ENCODE measurements at places on chromosomes 13 and 19.

- no peak for DNase-seq
These were observed 228.5 kb upstream of the ARGLU1 start for GRCh38 chr13:106796280-106797047.

GRCh38 chr19:40365613-40366401 is 17.3 kb downstream of the PLD3 start:
- no peak for DNase-seq

DNA sequence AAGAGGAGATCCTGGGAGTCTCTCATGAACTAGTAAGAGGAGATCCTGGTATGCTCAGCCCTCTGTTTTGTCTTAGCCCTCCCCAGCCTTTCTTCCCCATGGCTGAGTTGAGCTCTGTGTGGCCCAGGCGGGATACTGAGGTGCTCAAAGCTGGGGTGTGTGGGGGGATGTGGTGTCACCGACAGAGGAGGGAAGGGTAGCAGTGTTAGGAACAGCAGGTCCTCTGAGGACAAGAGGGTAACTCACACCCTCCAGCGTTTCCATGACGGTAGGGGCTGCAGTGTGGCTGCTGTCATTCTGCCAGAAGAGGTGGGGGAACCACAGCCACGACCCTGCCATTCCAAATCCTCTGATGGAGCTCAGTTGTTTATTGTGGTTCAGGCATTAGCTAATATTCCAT is 691 bp downstream of the KIR2DL4 start:
- DNase-seq: no peak

GRCh38 chr13:50715402-50716146 is 127.9 kb downstream of the DLEU7 start:
- DNase-seq: no peak

DNA sequence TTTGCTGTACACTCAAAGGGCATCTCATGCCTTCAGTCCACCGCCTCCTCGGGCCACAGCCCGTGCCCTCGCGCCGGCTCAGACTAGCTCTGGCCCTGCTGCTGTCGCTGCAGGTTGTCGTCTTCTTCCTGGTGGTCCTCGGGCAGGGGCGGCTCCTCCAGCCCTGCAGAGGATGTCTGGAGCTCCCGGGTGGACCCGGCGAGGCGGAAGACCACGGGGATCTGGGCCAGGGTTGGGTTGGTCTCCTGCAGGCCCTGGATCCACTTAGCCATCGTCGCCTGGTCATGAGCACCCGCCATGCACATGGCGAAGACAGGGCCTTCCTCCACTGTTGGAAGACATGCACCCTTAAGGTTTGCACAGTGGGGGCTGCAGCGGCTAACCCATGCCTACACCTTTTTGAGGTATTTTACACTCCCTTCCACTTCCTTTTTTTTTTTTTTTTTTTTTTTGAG is 489 bp upstream of the ZNF653 start:
- DNase-seq: no peak

GRCh38 chr13:98476106-98476505 is 100.8 kb downstream of the STK24 start:
- DNase-seq: peak; percentile 23

DNA sequence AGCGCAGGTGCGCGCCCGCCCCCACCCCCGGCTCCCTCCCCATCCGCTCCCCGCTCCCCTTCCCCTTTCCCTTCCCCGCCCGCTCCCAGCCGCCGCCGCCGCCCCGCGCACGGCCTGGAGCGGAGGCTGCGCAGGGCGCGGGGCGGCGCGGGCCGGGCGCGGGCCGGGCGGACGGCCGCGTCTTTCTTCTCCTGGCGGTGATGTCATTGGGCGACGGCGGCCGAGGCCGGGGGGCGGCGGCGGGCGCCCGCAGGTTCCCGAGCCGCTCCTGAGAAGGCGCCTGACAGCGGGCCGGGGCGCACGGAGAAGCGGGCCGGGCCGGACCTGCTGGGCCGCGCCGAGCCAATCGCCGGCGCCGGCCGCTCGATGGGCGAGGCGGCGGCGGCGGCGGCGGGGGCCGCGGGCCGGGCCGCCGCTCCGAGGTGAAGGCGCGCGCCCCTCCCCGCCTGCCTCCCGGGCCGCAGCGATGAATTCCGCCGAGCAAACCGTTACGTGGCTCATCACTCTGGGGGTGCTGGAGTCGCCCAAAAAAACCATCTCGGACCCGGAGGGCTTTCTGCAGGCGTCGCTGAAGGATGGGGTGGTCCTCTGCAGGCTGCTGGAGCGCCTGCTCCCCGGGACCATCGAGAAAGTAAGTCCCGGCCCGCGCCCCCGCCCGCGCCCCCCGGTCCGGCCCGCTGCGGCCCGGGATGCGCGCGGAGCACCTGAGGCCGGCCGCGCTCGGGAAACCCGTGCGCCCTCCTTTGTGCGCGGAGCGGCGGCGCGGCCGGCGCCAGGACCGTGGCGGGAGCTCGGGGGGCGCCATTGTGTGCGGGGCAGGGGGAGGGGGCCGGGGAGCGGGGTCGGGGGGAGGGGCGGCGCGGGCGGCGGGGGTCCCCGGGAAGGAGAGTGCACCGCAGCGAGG is at the start of gene ARHGEF7:
ARHGEF7 (plus strand) TSS at position 250 of the 904 bp plus-strand sequence; CDS start at position 467, 217 bp downstream.
- DNase-seq: no peak

Data from stimulated activated CD8-positive, alpha-beta memory T cell treated with anti-CD3 and anti-CD28 coated beads, Interleukin-4, amount 100 ng/mL, for 1 hour (primary cell).